ENCODE measurements at places on chromosomes 5 and 9.
A peak's percentile ranks its signal among the peaks of the same experiment; 100 is the strongest.

DNA sequence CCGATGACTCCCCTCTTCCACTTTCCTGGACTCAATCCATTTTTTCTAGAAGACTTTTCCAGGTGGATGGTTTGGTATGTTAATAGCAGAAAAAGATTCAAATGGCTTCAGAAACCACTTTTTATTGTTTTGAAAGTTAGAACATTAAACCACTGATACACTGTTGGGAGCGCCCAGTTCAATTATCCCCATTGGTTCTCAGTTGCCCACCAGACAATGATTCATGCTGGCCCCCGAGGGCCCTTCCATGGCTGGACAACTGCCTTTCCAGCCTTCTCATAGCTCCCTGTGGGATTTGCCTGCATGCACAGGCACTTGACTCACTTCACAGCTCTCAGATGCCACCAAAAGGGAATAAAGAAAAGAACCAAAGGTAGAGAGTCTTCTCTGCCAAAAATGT is 21.3 kb upstream of the ANKRD34B start:
- no peak for DNase-seq

DNA sequence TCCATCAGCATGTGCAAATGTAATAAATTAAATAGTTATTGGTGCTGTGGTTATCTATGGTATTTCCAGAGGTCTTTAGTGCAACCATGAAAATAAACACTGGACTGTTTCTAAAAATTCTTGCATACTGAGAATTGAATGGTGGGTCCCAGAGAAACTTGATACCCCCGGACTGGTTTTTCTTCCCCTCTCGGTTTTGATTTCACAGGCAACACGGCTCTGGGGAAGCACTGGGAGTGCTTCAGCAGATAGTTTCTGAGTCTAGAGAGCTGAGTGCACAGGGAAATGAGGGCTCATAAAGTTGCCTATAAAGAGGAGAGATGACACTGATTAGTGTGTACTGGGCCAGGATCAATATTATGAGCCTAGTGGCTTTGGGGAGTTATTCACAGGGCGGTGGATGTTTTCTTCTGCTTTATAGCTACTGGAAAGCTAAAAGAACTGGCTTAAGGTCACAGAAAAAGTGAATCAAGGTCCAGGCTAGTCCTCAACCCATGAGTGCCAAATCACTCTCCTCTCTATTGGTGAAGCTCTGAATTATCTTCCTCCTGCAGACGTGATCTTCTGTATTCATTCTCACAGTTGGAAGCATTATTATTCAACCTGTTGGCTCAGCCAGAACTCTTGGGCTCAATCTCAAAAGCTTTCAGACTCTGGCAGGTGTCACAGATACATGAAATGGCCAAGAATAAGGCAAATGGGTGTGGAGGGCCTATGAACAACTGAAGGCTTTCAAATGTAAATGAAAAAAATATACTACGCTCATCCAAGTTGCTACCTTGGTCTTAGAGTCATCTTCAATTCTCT is 170.2 kb upstream of the HMHB1 start:
- DNase-seq = no peak

DNA sequence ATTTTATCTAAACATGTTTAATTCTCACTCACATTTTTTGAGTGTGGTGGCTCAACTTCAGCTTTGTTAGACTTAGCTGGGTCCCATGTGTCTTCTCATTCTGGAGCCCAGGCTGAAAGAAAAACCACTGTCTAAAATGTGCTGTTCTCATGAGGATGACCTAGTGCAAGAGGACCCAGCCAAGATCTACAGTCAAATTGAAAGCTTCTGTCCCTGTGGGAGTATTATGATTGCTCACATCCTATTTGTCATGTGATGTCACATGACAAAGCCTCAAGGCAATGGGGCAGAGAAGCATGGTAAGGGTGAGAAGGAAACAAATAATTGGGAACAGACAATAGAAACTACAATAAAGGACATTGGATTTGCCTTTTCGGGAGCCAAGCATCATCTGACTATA is 113.4 kb upstream of the ASTN2 start:
- no peak for DNase-seq

- DNase-seq = no peak
Observed at GRCh38 chr5:78896132-78896531, 89.0 kb downstream of the ARSB start.

GRCh38 chr9:121692606-121693387 is 41.4 kb downstream of the DAB2IP start:
- no peak for DNase-seq

DNA sequence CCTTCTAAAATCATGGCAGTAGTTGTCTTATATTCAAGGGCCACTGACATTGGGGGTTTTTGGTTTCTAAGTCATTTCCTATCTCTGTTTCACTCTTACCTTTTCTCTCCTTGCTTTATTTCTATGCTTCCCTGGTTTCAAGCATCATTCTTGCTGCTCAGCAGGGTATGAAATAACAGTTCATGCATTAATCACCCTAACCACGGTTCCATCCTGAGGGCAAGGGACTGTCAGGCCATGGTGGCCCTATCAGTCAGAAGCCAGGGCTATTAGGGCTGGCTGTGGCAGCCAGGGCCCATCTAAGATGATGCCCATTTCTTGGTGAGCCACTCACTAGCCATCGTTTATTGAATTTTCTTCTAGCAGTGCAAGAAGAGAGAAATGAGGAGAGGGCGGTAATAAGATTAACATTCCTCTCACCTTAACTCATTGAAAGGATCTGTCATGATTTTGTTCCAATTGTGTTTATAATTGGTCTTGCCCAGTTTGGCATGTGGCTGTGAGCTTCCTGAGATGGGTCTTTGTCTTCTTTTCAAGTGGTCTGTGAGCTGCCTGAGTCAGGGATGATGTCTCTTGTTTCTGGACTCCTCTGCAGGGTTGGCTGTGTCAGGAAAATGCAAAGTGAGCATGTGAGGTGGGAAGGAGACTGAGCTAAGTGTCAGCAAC is 45.2 kb downstream of the CYSTM1 start:
- DNase-seq = no peak

DNA sequence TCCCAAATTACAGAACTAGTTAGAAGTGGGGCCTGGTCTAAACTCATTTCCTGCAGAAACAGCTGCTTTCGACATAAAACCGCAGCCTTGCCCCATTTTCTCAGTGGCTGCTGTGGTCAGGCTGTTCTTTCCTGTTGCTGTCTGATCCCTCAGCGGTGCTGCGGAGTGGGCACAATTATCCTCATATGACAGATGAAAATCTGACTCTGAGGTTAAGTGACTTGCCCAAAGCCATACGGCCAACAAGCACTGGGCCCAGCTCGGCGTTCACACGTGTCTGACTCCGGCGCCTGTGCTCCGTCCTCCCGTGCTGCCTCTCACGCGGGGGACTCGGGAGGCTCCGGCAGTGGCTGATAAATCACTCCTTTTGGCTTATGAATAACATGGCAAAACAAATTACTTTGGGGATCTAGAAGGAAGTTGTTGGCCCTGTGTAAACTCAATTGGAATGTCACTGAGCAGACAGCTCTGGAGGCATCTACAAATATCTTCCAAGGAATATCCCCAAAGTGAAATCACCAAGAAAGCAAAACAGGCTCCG is 142.6 kb upstream of the LMX1B start:
- peak; percentile 48 for DNase-seq

- no peak for DNase-seq
Observed at GRCh38 chr9:8188723-8189407, 389.3 kb upstream of the DMAC1 start.

- no peak for DNase-seq
Observed at GRCh38 chr5:151451626-151452520, 4.5 kb downstream of the SLC36A1 start.

DNA sequence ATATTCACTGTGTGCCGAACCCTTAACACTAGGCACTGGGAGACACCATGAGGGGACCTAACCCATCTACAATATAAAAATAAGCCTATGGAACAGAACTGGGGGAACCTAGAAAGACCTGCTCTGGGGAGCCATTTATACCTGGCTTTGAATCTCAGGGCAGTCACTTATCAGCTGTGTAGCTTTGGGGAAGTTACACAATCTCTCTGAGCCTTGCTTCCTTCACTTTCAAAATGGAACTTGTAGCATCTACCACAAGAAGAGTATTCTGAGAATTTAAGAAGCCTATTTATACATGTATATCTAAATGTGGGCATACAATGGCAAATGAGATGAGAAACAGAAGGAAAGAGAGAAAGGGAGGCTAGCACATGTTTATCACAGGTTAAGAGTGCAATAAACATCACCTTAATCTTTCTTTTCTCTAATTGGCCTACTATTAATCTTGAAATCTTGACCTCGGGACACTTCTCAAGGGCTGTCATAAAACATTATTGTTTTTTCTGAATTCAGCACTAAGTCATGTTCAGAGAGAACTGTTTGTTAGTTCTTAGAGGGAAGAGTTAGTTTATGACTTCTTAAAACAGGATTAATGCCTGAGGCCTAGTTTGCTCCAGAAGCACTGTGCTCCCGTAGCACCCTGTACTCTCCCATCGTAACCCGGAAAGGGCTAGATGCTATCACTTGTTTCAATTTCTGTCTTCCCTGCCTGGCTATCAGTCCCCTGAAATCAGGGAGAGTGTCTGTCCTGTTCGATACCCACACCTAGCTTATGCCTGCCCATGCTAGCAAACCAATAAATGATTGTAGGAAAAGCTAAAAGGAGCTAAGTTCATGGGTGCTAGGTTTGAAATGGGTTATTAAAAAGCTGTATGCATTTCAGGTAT is 606.4 kb upstream of the CLINT1 start:
- DNase-seq = no peak

GRCh38 chr9:125991886-125992529 is 244.8 kb downstream of the PBX3 start:
- DNase-seq = no peak

DNA sequence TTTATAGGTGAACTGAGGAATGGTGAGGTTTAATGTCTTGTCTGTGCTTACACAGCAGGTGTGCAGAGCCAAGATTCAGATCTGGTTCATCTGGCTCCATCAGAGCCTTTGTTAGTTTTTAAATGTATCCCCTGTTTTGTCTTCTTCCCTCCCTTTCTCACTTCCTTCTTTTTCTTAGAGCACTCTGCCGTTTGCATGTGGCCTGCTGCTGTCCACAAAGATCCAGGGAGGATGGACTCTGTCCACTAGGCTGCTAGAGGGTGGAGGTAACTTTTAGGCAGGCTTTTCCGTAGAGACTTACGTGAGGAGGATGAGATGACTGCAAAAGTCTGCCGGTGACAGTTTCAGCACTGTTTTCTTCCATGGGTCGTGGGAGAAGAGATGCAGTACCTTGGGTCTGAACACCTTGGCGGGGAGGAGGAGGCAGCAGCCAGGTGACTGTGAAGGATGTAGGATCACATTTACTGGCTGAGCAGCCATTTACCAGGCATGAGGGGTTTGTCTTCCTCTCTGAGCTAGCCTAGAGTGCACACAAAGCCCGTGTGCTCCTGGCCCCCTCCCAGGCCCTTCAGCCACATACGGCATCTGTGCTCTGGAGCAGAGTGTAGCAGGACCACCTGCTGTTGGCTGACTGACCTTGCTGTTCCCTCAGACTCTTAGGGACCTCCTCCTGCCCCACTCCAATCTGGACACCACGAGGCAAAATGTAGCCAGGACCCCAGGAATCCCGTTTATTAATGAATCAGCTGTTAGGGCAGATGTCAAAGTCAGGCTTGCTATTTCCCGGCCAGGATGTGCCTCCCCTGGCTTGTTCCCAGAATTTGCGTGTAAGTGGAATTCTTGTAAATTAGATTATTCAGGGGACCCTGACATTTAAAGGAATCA is 1.8 kb downstream of the NTMT1 start:
- no peak for DNase-seq

DNA sequence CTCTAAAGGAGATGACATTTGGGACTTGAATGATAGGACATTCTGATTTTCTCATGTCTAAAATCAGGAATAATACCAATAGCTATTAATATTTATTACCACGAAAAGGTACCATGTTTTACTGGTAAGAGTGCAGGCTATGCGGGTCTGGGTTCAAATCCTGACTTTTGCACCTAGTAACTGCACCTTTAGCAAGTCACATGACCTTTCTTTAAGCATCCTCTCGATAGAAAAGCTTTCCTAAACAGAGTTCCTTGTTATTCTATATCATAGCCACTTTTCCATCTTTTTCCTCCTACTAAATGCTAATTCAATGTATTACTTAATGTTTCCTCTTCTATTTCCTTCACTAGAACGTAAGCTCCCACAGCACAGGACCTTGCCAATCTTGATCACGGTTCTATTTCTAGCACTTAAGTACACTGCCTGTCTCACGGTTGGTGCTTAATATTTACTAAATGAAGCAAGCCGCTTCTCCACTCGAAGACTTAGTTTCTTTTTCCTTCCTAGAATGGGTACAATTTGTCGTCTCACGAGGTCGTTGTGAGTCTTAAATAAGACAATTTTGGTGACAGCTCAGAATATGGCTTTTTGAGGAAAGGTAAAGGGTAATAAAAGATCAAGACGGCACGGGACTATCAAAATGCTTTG is 816 bp downstream of the RBM18 start:
- no peak for DNase-seq

GRCh38 chr5:35860686-35861085 is 4.0 kb downstream of the IL7R start:
- DNase-seq = no peak

GRCh38 chr5:144332265-144332664 is 161.6 kb downstream of the KCTD16 start:
- DNase-seq = no peak

- no peak for DNase-seq
Observed at GRCh38 chr9:649128-650074, 192.1 kb upstream of the DMRT1 start.

- DNase-seq = no peak
Observed at GRCh38 chr5:137935190-137935589, 45.9 kb downstream of the PKD2L2 start.

- no peak for DNase-seq
Observed at GRCh38 chr9:121321016-121321503, 49.0 kb downstream of the STOM start.

DNA sequence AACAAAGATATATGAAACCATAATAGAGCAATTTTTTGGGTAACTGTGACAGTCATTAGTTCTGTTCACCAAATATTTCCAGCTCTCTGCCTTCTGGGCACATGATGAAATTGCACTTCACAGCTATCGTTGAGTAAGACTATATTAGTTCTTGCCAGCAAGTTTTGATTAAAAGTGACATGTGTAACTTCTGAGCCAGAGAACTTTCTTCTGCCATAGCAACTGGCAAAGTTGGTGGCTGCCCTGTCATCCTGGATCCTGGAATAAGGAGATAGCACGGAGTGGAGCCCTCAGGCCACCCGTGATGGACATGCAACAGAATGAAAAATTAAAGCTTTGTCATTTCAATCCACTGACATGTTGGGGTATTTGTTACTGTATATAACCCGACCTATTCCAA is 194.4 kb upstream of the VCAN start:
- no peak for DNase-seq

GRCh38 chr9:127862075-127863011 is 7.9 kb upstream of the ENG start:
- no peak for DNase-seq

- no peak for DNase-seq
Observed at GRCh38 chr9:86909388-86909787, 37.9 kb downstream of the GAS1 start.

DNA sequence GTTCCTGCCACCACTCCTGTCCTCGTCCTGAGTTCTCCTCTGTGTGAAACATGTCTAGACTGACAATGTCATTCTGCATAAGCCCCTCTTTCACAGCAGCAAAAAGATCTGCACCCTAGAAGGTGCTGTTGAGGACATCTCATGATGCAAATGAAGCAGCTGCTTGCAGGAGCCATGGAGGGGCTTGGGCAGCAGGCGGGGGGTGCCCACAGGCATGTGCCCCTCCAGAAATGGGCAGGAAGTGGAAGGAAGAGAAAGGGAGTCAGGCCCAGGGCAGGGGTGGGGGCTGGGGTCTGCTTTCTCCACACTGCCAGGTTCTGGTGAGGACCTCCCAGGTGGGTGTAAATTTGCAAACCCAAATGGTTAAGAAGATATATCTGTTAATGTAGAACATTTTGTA is 54.5 kb upstream of the KCNMB1 start:
- no peak for DNase-seq

- DNase-seq = no peak
Observed at GRCh38 chr5:7762267-7762666, 88.7 kb downstream of the CFAP90 start.
